ENCODE measurements at places on chromosomes 16 and 17.

DNA sequence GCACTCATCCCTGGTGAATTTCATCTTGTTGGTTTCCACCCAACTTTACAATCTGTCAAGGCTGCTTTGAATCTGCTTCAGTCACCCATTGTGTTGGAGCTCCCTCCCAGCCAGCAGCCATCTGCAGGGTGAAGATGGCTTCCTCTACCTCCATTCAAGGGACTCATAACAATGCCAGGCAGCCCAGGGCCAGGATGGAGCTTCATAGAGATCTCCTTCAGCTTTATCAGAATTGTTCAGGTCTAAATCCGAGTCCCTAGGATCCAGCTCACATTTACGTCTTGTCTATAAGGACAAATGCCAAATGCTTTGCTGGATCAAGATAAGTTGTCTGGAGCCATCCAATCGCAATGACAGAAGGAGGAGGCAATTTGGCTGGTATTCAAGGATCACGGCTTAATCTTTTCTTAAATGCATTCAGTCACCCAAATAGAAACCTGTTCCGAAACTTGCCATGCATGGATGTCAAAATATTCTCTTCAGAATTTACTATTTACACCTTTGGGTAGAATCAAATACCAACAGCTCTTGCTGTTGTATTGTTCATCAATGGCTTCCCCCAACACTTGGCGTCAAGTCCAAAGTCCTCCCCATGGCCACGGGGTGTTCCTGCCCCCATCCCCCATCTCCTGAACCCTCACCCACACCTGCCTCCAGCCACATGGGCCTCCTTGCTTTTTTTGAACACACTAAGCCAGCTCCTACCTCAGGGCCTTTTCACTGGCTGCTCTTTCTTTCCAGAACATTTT, 3.8 kb upstream of the FAM171A2 start:
- DNase-seq: no peak

GRCh38 chr17:79214940-79215604, 140.4 kb downstream of the ENGASE start:
- peak; percentile 42 for DNase-seq

- no peak for DNase-seq
Measured at GRCh38 chr17:61928101-61928436, 287 bp upstream of the INTS2 start.

DNA sequence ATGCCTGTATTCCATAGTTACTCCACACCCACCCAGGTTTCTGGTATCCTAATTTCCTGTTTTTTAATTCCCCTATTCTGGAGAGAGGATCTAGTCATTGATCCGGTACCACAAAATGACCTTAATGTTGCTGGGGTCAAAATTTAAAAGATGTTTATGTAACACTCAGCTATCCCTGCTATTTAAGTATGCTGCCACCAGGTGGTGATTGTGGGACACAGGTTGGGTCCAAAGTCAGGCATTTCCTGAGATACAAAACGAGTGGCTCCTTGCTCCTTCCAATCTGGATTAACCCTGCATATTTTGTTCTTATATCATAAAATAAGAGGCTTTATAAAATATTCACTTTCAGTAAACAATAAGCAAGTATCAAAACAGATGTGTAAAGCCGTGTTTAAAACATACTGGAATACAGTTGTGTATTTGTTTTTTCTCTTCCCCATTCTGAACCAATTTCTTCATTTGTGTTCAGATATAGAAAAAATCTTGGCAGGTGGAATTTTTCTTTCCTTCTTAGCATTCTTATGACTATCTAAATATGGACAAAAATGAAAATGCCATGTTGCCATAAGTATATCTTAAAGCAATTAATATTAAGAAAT, 16.3 kb downstream of the HS3ST4 start:
- no peak for DNase-seq

DNA sequence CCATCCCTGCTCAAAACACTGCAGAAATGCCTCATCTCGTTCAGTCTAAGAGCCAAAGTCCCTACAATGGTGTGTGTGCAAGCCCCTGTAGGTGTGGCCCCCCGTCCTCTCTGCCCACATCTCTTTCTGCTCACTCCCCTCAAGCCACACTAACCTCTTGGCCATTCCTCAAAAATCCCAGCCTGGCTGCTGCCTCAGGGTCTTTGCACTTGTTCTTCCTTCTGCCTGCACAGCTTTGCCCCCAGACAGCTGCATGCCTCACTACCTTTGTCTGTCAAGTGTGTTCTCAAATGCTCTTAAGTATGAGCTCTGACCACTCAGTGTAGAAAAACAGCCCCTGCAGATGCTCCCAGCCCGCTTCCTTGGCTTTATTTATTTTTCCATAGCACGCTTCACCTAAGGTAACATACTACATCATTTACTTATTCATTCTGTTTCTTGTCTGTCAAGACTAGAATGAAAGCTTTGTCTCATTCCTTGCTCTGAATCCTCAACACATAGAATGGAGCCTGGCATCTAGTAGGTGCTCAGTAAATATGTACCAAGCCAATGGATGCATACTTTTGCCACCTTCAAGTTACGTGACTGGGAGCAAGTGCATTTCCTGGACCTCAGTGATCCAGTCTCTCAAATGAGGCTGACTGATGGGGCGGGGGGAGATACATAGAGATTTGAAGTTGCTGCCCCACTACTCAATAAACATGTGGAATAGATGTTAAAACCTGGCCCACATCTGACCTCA, 38.1 kb downstream of the RAI1 start:
- no peak for DNase-seq
